ENCODE measurements at places on chromosomes 2 and 18. TPM values are rescaled to one million over a fixed set of nuclear protein-coding genes. Genes with fewer than 3 reads are reported as not detected.

- no peak for ATAC-seq
- no peak overlapping the region for H3K27ac ChIP-seq
- no peak overlapping the region for H3K4me3 ChIP-seq
- H3K36me3 ChIP-seq: no peaks in the 10 kb centered on the region
- H3K4me1 ChIP-seq: peaks cover 9% of the 10 kb centered on the region
Measured at GRCh38 chr2:230904856-230905447, 20.1 kb downstream of the GPR55 start.

DNA sequence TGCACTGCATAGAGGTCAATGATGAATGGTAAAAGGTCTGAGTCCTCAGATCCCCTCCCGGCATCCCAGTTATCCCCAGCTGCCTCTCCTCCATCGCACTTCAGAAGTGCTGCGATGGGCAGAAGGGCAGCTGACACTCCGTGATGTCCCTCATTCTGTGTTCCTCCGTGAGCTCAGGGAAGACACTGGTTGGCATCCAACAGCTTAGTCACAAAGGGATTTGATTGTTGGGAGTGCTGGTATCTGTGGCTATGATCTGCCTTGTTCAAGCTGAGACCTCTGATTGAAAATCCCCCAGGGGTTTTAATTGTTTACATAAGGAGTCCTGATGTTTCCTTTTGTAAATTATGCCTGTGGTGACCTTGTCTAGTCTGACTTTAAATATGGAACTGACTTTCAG is 19.0 kb upstream of the SAG start:
- H3K4me3 ChIP-seq: no peak overlapping the region

DNA sequence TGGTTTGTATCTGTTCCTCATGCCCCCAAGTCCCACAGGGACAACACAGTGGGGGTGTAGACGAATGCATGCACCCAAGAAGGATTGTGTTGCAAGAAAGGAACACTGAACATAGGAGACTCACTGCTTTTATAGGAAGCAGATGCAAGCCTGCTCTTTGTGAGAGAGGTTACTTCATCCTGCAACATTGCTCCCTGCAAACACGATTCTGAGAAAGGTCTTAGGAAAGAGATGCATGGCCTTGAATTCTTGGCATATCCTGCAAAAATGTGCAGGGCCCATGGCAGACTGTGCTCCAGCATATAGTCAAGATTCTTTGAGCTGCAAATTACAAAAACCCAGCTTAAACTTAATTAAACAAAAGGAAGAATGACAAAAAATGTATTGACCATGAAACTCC is 312.2 kb upstream of the MGAT5 start:
- no peaks in the 10 kb centered on the region for H3K4me1 ChIP-seq
- no peaks in the 10 kb centered on the region for H3K27me3 ChIP-seq
- no peak overlapping the region for H3K27ac ChIP-seq

GRCh38 chr2:128245813-128246212 is 72.9 kb downstream of the HS6ST1 start:
- no peaks in the 10 kb centered on the region for H3K36me3 ChIP-seq
- no peaks in the 10 kb centered on the region for H3K27me3 ChIP-seq
- H3K4me3 ChIP-seq: no peak overlapping the region

DNA sequence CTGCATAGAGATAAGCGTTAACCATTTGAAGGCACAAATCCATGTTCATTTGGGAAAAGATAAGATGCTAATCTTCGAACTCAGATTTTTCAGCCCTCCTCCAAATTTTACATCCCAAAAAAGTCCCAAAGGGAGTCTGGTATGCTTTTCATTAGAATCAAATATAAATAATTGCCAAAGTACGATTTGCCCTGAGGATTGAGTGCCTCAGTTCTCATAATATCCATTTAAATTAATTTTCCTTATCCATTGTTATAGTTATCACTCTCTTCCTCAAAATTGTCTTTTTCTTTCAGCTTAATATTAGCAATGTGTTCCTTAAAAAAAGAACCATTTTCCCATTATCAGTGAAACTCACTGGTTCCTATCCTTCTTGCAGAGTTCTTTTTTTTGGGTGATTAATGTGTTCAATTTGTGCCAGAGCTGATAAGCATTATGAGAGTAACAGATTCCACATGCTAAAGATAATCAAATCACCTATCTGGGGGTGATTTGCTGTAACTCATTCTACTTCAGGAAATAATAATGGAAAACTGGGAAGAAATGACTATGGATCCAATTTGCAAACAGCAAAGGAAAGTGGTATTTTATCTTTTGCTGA is 686 bp downstream of the HNMT start:
- H3K27ac ChIP-seq: peak overlapping the region; percentile 91
- no peaks in the 10 kb centered on the region for H3K36me3 ChIP-seq
- H3K4me3 ChIP-seq: peak overlapping the region; percentile 51
- no peaks in the 10 kb centered on the region for H3K4me1 ChIP-seq

- H3K27me3 ChIP-seq: peaks cover 5% of the 10 kb centered on the region
- no peak overlapping the region for H3K4me3 ChIP-seq
- H3K27ac ChIP-seq: no peak overlapping the region
- H3K36me3 ChIP-seq: no peaks in the 10 kb centered on the region
- no peak for ATAC-seq
Measured at GRCh38 chr2:71778936-71779773, 325.8 kb downstream of the DYSF start.

DNA sequence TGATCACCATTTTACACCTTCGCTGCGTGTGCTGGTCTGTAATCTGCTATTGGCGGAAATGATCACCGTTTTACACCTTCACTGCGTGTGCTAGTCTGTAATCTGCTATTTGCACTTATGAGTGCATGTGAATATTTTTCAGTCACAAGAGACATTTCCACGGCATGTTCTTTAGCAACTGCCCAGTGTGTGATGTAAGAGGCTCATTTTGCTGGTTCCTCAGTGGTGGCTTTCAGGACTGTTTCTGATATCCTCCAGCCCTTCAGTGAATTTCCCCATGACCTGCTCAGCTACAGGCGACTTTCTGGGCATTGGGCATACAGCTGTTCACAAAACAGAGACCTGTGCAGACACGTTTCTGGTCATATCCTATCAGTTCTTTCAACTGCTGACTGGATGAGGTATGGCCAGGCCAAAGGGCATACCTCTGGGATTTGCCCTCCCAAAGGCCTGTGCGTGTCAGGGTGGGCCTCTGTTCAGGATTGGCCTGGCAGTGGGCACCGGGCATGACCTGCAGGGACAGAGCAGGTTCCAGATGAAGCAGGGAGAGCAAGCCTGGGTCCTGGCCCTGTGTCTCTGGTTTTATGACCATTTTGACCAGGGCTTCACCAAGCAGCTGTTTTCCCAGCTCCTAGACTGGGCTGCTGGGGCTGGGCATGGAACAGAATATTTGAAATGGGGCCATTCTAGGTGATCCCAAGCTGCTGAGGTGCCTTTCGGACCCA is 521 bp upstream of the PROM2 start:
- H3K27ac ChIP-seq: no peak overlapping the region
- H3K4me1 ChIP-seq: no peaks in the 10 kb centered on the region
- no peaks in the 10 kb centered on the region for H3K36me3 ChIP-seq
- H3K4me3 ChIP-seq: no peak overlapping the region

DNA sequence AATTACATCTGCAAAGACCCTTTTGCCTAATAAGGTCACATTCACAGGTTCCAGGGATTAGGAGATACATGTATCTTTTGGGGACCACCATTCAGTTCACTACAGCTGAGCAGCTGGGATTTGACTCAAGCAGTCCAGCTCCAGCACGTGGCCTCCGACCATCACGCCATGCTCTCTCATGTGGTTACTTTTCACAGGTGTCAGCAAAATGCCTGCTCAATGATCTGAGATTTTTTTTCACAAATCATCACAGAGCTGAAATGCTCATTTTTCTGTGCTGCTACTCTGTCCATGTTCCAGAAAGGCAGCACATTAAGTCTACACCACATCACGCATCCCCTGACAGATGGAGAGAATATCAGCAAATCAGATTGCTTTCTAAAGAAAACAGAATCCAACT is 98.5 kb upstream of the RMDN2 start:
- no peak overlapping the region for H3K27ac ChIP-seq
- peaks cover 42% of the 10 kb centered on the region for H3K4me1 ChIP-seq
- no peaks in the 10 kb centered on the region for H3K36me3 ChIP-seq
- no peak for ATAC-seq
- no peak overlapping the region for H3K4me3 ChIP-seq

- no peak overlapping the region for H3K4me3 ChIP-seq
- no peaks in the 10 kb centered on the region for H3K36me3 ChIP-seq
- peaks cover 80% of the 10 kb centered on the region for H3K27me3 ChIP-seq
- no peak overlapping the region for H3K27ac ChIP-seq
Measured at GRCh38 chr2:44902217-44903137, 39.0 kb upstream of the SIX3 start.

GRCh38 chr2:200703127-200703925 is 108.4 kb upstream of the BZW1 start:
- no peaks in the 10 kb centered on the region for H3K27me3 ChIP-seq
- H3K4me3 ChIP-seq: no peak overlapping the region
- no peaks in the 10 kb centered on the region for H3K36me3 ChIP-seq

Gene RGPD3
- total RNA-seq: 0.40 TPM

Gene RBM44
- 1.3 TPM for total RNA-seq

Gene MLPH
- 1.8 TPM for total RNA-seq
